ENCODE measurements at places on chromosomes 1 and 21.

GRCh38 chr1:54324251-54325140 is 81.7 kb downstream of the SSBP3 start:
- no peak for DNase-seq

GRCh38 chr1:23910553-23911246 is 2.5 kb downstream of the CNR2 start:
- DNase-seq = no peak

- DNase-seq = no peak
Measured at GRCh38 chr1:193891788-193892187, 705.4 kb upstream of the B3GALT2 start.

GRCh38 chr1:23376890-23377811 is 7.5 kb upstream of the ZNF436 start:
- no peak for DNase-seq

- DNase-seq = peak; percentile 9
Measured at GRCh38 chr1:210294999-210295745, 33.5 kb upstream of the HHAT start.

Measured in NCI-H1930 (cell line).